ENCODE measurements at places on chromosomes 12 and 14. TPM values are rescaled to one million over a fixed set of nuclear protein-coding genes. Genes with fewer than 3 reads are reported as not detected.

The CLEC4E gene
- 0.33 TPM for polyA plus RNA-seq

DNA sequence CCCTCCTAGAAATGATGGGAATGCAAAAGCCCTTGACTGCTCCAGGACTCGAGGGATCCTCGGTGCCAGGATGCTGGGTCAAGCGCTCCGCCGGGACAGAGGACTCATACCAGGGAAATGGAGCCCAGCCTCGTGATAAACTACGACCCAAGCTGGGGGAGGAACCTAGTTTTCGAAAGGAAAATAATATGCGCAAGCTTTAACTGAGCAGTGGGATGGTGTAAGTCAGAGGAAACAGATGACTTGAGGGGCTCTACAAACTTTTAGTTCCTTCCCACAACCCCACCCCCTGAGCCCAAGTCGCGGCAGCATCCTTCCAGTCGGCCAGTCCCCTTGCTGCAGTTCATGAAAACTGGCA lies 654 bp upstream of the SUPT16H start:
- no peak for DNase-seq

DNA sequence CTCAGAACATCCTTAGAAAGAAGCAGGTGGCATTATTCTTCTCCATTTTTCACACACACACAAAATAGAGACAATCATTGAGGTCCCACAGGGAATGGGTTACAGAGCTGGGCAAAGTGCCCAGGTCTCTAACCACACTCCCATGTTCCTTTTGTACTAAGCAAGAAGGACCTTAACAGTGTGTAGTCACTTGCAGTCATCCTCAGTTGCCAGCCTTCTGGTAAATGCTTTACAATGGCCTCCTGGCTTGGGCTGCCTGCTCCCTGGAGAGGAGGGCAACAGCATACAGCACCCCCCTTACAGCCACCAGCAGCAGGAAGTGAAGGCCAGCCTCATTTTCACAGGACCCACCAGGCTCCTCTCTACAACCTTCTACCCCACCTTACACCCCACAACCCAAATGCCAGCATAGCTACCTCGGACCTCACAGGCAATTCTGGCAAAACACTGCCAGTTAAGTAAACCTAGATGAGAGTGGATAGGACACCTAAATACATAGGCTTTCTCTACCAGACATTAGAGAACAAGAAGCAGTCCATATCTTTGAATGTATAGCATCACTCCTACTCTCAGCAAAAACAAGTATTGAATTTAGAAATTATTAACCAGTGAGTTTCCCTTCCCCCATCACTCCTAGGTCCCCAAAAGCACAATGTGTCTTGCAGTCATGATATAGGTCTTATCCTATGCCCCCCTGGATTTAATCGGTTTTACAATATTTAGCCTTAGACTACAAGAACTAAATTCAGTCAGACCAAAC lies 88.1 kb downstream of the PPP2R5E start:
- DNase-seq: peak; percentile 22

DNA sequence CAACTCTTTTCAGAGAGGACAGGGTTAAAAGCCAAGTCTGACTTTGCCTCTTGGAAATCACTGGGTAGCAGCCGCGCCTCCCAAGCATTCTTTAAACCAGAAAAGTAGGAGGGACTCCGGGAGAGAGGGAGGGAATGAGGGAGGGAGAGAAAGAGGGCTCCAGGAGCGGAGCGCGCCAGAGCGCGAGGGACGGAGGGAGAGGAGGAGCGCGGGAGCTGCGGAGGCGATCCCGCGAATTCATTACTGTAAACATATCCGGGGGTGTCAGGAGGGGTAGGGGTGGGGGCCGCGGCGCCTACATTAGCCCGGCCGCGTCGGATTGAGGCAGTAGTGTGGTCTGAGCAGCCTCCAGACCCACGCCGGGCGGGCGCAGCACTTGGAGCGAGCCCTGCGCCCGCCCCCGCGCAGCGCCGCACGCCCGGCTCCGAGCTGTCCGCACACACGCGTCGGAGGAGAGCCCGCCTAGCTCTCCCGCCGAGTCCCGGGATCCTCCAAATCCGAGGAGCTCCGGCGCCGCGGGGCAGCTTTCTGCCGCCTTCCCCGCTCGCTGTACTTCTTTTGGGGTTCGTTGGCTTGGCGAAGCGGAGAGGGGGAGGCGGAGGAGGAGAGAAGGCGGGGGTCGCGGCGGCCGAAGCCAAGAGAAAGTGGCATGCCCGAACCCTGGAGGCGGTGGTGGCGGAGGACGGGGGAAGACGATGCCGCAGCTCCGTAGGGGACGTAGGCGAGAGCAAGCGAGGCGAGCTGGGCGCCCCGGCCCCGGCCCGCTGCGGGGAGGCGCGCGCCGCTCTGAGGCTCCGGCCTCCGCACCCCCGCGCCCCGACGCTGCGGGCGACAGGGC lies 3.3 kb downstream of the FLRT2 start:
- DNase-seq: peak; percentile 97

The CISTR gene
- polyA plus RNA-seq: not detected

GRCh38 chr12:124862768-124863415 lies 772 bp downstream of the SCARB1 start:
- DNase-seq: no peak

DNA sequence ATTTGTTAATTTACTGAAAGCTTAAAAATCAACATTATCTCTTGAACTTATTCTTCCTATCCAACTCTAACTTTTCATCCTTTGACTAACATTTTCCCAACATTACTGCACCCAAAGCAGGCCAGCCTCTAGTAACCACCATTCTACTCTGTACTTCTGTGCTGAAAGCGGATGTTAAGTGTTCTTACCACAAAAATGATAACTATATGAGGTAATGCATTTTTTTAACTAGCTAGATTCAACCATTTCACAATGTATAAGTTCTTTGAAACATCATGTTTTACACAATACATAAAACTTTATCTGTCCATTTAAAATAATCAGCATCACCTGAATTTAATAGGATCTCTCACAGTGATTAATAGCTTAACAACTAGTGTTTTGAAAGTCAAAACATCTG lies 468.5 kb upstream of the MGAT4C start:
- DNase-seq: no peak

DNA sequence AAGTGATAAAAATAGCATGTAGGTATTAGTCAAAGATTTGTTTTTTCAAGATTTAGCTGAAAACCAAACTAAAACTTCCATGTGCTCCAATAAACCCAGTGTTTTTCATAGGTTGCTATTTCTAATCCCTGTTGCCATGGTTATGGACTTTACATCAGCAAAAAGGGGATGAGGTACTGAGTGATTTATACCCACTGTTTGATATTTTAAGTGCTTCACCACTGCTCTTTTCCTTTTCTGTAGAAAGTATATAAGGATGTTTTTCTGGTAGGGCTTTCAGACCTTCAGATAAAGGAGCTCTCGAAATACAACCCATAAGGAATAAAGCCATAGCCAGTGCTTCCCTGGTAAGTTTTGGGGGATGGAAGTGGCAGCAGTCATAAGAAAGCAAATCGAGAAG lies at the start of gene OTOGL:
Gene OTOGL, plus strand, starts transcription at position 279 of the 400 bp plus-strand sequence. CDS start 109,895 bp downstream, outside the sequence.
- DNase-seq: peak; percentile 31

GRCh38 chr14:74514471-74514941 lies 20.9 kb downstream of the ISCA2 start:
- DNase-seq: peak; percentile 59

DNA sequence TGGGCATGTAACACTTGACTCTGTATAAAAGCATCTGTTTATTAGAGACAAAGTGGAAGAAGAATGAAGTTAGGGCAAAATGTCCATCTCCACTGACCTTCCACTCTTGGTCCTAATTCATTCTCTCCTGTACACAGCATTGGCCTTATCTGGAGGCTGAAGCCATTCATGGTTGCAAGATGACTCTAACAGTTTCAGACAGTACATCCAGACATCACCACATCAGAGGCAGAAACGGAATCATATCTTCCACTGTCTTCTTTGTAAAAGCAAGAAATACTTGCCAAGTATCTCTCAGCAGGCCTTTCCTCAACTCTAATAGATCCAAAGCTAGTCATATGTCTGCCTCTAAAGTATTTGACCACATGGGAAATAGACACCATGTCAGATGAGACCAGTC lies 41.1 kb downstream of the PTHLH start:
- DNase-seq: no peak

GRCh38 chr12:128754275-128754674 lies 69.5 kb downstream of the SLC15A4 start:
- no peak for DNase-seq

DNA sequence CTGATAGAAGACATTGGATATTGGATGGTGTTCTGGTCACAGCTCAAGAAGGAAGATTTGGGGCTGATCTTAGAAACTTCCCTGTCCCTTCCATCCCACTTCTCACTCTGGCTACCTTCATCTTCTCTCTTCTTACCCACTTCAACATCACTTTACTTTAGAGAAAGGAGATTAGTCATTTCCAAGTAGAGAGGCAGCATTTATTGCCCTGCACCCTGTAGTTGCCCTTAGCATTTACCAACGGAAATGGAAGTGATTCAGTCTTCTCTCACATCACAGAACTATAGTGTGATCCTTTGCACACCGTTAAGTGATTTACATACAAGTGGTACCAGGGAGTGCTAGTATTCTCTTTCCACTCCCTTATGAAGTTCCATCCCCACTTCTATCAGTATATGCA lies 52.4 kb downstream of the PHLDA1 start:
- DNase-seq: no peak

DNA sequence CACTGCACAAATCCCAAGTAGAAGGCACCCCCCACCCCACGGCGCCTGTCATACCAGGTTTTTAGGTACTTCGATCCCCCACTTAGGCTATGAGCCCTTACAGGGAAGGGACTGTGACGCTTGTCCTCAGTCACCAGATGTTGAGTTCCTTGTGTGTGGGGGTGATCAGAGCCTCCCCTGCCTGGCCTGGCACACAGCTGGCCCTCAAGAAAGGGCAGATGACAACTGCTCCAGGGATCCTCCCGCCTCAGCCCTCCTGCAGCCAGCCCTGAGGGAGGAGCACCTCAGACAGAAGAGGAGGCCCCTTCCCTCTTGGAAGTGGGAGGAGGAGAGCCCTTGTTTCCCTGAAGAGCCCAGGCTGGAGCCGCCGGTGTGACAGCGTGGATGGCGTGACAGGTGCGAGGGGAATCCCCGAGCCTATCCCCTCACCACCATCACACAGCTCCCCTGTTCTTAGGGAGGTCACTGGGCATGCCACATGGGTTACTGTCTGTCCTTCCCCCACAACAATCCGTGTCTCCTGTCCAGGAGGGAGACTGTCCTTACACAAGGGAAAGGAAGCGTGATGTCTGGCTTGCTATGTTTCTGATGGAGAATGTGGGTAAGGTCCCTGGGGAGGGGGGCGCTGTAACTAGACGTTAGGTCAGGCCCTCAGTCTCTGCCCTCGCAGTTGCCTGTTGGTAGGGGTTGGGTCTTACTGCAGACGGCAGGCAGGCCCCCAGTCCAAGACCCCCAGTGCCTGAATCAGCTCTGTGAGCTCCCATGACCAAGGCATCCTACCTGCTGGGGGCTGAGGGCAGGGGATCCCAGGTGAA lies 31.4 kb downstream of the P2RX4 start:
- peak; percentile 29 for DNase-seq

The KRT83 gene
- polyA plus RNA-seq: not detected

- DNase-seq: no peak
Measured at GRCh38 chr14:87811246-87811645, 181.7 kb downstream of the GALC start.

GRCh38 chr12:68587448-68587873 lies 23.2 kb upstream of the RAP1B start:
- DNase-seq: no peak

- DNase-seq: peak; percentile 52
Measured at GRCh38 chr12:46351886-46352650, 20.5 kb downstream of the SLC38A2 start.

The NPAS3 gene
- polyA plus RNA-seq: 5.1 TPM

DNA sequence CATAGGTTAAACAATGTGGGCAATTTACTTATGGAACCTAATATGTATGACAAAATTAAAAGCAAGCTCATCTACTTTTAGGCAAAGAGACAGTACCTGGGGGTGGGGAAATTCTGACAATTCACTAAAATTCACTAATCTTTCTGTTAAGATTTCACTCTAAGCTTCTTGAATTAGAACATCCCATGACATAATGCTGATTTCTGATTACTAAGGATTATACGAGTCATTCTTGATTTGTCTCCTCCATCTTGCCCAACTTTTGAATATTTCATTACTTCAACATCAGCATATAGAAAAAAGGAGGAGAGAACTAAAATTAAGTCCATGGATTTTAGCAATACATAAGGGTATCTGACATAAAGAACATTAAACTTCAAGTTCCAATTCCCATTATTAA lies 2.4 kb downstream of the CEP83 start:
- DNase-seq: no peak

- peak; percentile 29 for DNase-seq
Measured at GRCh38 chr14:77111021-77111420, 13.0 kb downstream of the CIPC start.

DNA sequence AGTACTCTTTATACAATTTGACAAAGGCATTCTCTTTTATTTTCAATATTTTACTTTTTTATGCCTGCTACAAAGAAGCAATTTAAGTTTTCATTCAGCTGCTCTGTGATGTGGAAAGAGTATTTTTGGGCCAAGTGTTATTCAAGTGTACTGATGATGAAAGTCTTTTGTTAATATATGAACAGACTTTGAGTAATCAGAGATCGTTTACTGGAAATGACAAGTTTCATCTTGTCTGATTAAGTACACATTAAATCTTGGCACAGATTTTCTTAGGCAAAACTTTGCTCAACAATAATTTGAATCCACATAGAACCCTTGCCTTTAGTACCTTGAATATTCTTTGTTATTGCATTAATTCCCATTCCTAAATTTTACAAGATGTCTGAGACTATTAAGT lies 13.3 kb upstream of the PZP start:
- DNase-seq: no peak

- no peak for DNase-seq
Measured at GRCh38 chr14:87967496-87967895, 25.5 kb downstream of the GALC start.

GRCh38 chr12:48004053-48004941 lies at the start of gene COL2A1:
Gene COL2A1 (minus strand): TSS chr12:48004476. CDS start chr12:48004321, 155 bp downstream.
- peak; percentile 57 for DNase-seq

DNA sequence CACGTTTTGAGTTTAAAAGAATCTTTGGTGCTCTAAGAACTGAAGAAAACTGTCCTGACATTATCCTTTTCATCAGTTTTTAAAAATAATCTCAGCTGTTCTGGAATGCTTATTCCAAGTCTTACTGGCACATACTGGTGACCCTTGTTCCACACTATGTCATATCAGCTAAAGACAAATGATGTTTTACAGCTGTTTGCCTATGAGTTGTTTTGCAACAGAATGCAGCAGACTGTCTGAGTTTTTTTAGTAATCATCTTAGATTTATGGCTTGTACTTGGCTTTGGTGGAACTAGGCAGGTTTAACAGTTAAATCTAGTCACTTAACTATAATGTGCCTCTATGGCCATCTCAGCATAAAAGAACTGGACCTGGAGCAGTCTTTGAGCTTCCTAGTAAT lies 91.6 kb upstream of the GRIN2B start:
- DNase-seq: no peak
